ENCODE measurements at places on chromosomes 2 and 18.
A peak's percentile ranks its signal among the peaks of the same experiment; 100 is the strongest.

- no peak overlapping the region for H3K27ac ChIP-seq
- H3K4me1 ChIP-seq, result no peaks in the 10 kb centered on the region
- no peak overlapping the region for H3K4me3 ChIP-seq
- H3K36me3 ChIP-seq, result peaks cover 16% of the 10 kb centered on the region
- no peak for DNase-seq
Measured at GRCh38 chr2:229910832-229911412, 10.9 kb downstream of the TRIP12 start.

- no peak for DNase-seq
- H3K27me3 ChIP-seq, result no peaks in the 10 kb centered on the region
- no peak overlapping the region for H3K27ac ChIP-seq
- H3K36me3 ChIP-seq, result no peaks in the 10 kb centered on the region
Measured at GRCh38 chr2:98803405-98804264, 72.7 kb upstream of the MGAT4A start.

DNA sequence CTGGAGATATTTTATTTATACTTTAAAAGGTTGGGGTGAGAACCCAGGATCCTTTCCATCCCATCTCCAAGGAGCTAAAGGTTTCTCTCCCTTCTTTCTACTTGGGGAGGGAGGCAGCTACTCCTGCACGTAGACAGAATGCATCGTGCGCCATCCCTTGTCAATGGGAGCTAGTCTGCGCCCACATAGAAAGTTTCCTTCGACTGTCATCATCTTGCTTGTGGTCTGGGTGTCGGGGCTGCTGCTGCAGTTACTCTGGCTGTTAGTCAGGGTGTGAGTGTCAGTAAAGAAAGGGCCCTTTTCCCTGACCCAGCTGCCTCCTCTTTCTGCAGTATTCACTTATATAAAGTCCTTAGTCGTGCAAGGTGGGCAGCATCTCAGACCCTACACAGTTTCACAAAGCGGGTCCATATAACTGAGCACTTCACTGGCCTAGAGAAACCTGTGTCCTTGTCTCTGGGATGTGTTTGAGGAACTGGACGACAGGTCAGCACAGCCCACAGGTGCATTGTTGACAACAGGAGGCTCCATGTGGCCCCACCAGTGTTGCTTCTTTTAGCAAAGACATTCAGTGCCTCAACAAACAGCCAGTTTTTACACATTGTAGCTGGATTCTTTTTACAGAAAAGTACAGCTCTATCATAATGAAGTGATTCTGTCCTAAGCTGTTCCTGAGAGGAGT is 22.4 kb downstream of the NPAS2 start:
- no peak overlapping the region for H3K27ac ChIP-seq
- H3K27me3 ChIP-seq, result no peaks in the 10 kb centered on the region
- DNase-seq, result no peak
- H3K4me3 ChIP-seq, result no peak overlapping the region

- H3K27me3 ChIP-seq, result no peaks in the 10 kb centered on the region
- H3K4me3 ChIP-seq, result no peak overlapping the region
Measured at GRCh38 chr18:7512990-7513389, 54.1 kb upstream of the PTPRM start.

GRCh38 chr2:187509667-187510417 is 44.4 kb downstream of the TFPI start:
- no peaks in the 10 kb centered on the region for H3K27me3 ChIP-seq
- H3K36me3 ChIP-seq, result no peaks in the 10 kb centered on the region
- DNase-seq, result no peak
- no peaks in the 10 kb centered on the region for H3K4me1 ChIP-seq
- no peak overlapping the region for H3K4me3 ChIP-seq

GRCh38 chr2:150610670-150611279 is 123.3 kb upstream of the RND3 start:
- H3K4me1 ChIP-seq, result no peaks in the 10 kb centered on the region
- H3K4me3 ChIP-seq, result no peak overlapping the region
- H3K27me3 ChIP-seq, result no peaks in the 10 kb centered on the region
- H3K27ac ChIP-seq, result no peak overlapping the region
- no peaks in the 10 kb centered on the region for H3K36me3 ChIP-seq
- no peak for DNase-seq

DNA sequence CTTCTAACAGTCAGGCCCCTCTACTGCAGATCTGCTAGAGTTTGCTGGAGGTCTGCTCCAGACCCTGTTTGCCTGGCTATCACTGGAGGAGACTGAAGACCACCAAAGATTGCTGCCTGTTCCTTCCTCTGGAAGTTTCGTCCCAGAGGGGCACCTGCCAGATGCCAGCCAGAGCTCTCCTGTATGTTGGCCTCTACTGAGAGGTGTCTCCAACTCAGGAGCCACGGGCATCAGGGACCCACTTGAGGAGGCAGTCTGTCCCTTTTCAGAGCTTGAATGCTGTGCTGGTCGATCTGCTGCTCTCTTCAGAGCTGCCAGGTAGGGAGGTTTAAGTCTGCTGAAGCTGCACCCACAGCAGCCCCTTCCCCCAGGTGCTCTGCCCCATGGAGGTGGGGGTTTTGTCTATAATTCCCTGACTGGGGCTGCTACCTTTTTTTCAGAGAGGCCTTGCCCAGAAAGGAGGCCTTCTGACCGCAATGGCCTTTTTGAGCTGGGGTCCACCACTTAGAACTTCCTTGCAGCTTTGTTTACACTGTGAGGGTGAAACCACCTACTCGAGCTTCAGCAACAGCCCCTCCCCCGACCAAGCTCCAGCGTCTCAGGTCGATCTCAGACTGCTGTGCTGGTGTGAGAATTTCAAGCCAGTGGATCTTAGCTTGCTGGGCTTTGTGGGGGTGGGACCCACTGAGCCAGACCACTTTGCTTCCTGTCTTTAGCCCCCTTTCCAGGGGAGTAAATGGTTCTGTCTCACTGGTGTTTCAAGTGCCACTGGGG is 566.0 kb downstream of the NR4A2 start:
- no peaks in the 10 kb centered on the region for H3K4me1 ChIP-seq
- H3K27me3 ChIP-seq, result no peaks in the 10 kb centered on the region
- H3K27ac ChIP-seq, result no peak overlapping the region
- H3K4me3 ChIP-seq, result no peak overlapping the region
- no peaks in the 10 kb centered on the region for H3K36me3 ChIP-seq

DNA sequence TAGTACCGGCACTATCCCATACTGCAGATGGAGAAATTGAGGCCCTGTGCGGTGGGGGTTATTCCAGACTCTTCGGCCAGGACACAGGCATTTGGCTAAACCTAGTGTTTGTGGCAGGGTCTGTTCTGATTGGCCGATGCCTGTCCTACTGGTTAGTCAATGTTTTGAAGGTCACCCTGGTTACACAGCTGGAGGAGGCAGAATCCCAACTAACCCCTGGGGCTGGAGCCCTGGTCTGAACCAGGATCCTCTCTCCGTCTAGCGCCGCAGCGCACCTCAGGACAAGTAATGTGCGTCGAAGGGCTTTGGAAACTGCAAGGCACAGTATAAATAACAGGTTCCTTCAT is 19.4 kb downstream of the TEX44 start:
- no peaks in the 10 kb centered on the region for H3K36me3 ChIP-seq
- no peak overlapping the region for H3K4me3 ChIP-seq
- peak overlapping the region; percentile 96 for H3K27ac ChIP-seq
- DNase-seq, result peak; percentile 33
- no peaks in the 10 kb centered on the region for H3K27me3 ChIP-seq
- peaks cover 4% of the 10 kb centered on the region for H3K4me1 ChIP-seq

DNA sequence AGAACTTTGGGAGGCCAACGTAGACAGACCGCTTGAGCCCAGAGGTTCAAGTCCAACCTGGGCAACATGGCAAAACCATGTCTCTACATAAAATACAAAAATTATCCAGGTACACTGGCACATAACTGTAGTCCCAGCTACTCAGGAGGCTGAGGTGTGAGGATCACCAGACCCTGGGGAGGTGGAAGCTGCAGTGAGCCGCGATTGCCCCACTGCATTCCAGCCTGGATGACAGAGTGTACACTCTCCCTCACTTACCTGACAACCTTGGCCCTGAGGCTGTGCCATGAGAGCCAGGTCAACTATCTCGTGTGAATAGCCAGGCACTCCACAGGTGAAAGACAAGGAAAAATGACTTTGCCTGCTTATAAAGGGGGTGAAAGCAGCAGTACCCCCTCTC is 39.3 kb downstream of the CBLN2 start:
- no peak overlapping the region for H3K4me3 ChIP-seq
- H3K4me1 ChIP-seq, result no peaks in the 10 kb centered on the region
- no peaks in the 10 kb centered on the region for H3K36me3 ChIP-seq
- H3K27ac ChIP-seq, result no peak overlapping the region
- H3K27me3 ChIP-seq, result no peaks in the 10 kb centered on the region

- H3K27me3 ChIP-seq, result no peaks in the 10 kb centered on the region
- DNase-seq, result no peak
- no peak overlapping the region for H3K27ac ChIP-seq
Measured at GRCh38 chr2:181614874-181615638, 41.8 kb downstream of the CERKL start.

DNA sequence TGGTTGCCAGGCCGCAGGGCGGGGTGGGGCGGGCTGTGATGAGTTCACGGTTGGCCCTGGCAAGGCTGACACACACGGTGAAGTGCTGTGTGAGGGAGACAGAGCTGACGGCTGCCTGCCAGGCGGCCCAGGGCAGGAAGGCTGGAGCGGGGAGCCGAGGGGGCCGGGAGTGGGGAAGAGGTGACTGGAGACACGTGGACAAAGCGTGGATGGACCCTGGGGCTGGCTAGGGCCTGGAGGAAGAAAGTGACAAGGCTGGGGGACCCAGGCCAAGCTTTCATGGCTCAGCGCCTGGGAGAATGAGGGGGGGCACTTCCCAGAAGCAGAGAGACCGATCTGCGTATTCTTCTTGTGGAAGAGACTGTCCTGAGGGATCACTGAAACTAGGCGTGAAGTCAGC is 123.2 kb downstream of the DYSF start:
- H3K27me3 ChIP-seq, result no peaks in the 10 kb centered on the region
- H3K27ac ChIP-seq, result no peak overlapping the region
- no peaks in the 10 kb centered on the region for H3K36me3 ChIP-seq
- peaks cover 23% of the 10 kb centered on the region for H3K4me1 ChIP-seq

- H3K27ac ChIP-seq, result no peak overlapping the region
- H3K36me3 ChIP-seq, result no peaks in the 10 kb centered on the region
- DNase-seq, result no peak
- no peaks in the 10 kb centered on the region for H3K4me1 ChIP-seq
Measured at GRCh38 chr2:223873672-223874071, 36.3 kb upstream of the AP1S3 start.

DNA sequence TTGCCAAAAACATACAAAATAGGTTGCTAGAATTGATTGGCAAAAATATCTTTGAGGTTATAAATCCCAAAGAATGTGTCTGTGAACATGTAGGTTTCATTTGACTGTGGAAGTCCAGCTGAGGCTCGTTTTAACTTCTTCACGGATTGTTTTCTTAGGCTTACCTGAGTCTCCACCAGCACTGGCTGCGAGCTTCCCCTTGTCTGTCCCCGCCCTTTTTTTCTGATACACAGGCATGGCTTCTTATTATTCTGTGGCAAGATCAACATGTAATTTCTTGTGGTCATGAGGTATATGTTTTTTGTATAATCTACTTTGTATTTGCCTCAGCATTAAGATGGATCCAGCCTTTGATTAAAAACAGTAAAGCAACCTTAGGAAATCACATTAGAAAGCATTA is 7.2 kb upstream of the SLC40A1 start:
- no peaks in the 10 kb centered on the region for H3K4me1 ChIP-seq
- no peak for DNase-seq
- H3K27me3 ChIP-seq, result no peaks in the 10 kb centered on the region
- H3K36me3 ChIP-seq, result no peaks in the 10 kb centered on the region

DNA sequence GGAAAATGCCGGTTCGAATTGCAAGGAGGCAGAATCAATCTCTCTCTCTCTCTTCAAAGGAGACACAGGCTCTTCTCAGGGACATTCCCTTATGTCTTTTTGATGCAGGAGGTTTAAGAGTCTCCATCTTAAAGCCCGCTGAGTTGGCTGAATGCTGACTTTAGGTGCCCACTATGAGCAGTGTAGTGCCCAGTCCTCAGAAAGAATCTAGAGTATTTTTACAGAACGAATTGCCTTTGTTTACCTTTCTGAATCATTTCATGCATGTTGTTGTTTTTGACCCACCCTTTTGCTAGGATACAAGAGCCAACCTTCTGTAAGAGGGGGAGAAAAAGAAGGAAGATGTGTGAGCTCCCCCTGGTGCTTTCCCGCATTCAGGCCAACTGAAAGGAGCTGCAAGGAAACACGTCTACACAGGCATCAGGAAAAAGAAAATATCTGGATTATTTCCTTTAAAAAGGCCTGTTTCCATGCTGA is 193.5 kb upstream of the TCF4 start:
- H3K4me1 ChIP-seq, result peaks cover 18% of the 10 kb centered on the region
- H3K4me3 ChIP-seq, result no peak overlapping the region
- peaks cover 32% of the 10 kb centered on the region for H3K27me3 ChIP-seq
- DNase-seq, result no peak
- H3K27ac ChIP-seq, result no peak overlapping the region

DNA sequence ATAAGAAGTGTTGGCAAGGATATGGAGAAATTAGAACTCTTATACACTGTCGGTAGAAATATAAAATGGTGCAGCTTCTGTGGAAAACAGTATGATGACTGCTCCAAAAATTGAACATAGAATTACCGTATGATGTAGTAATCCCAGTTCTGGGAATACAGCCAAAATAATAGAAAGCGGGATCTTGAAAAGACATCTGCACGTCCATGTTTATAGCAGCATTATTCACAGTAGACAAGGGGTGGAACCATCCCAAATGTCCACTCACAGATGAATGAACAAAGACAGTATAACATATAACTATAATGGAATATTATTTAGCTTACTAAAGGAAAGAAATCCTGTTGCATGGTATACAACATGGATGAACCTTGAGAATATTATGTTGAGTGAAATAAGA is 257.7 kb downstream of the TDRD15 start:
- no peaks in the 10 kb centered on the region for H3K27me3 ChIP-seq
- no peaks in the 10 kb centered on the region for H3K36me3 ChIP-seq
- no peak overlapping the region for H3K4me3 ChIP-seq
- no peak for DNase-seq
- no peak overlapping the region for H3K27ac ChIP-seq

GRCh38 chr18:12334366-12334808 is 26.3 kb downstream of the TUBB6 start:
- DNase-seq, result no peak
- peaks cover 14% of the 10 kb centered on the region for H3K4me1 ChIP-seq
- H3K27me3 ChIP-seq, result no peaks in the 10 kb centered on the region
- H3K27ac ChIP-seq, result no peak overlapping the region
- peaks cover 2% of the 10 kb centered on the region for H3K36me3 ChIP-seq

DNA sequence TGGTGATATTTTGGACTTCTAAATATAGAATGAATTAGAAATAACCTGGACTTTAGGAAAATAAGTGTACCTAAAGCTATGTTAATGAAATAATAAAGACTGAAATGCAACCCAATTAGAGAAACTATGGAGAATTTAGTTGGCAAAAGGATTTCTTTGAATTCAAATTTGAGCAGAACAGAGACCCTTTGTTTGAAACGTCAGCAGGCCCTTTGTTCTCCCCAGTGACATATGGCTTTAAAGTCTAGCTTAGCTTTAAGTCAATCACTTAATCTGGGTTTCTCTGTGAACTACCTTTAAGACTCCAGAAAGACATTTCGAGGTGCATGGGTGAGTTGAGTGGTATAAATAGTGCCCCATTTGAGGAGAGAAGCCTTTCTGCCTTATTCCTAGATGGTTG is 130.5 kb upstream of the CREB1 start:
- H3K4me3 ChIP-seq, result no peak overlapping the region
- DNase-seq, result no peak
- H3K4me1 ChIP-seq, result no peaks in the 10 kb centered on the region

- DNase-seq, result no peak
- no peak overlapping the region for H3K4me3 ChIP-seq
- H3K36me3 ChIP-seq, result peaks cover 23% of the 10 kb centered on the region
- H3K27me3 ChIP-seq, result no peaks in the 10 kb centered on the region
Measured at GRCh38 chr2:100413571-100413970, 3.9 kb downstream of the CHST10 start.

Measured in tibial nerve (tissue), 4 donors.